ENCODE measurements at places on chromosomes 3 and 15.

DNA sequence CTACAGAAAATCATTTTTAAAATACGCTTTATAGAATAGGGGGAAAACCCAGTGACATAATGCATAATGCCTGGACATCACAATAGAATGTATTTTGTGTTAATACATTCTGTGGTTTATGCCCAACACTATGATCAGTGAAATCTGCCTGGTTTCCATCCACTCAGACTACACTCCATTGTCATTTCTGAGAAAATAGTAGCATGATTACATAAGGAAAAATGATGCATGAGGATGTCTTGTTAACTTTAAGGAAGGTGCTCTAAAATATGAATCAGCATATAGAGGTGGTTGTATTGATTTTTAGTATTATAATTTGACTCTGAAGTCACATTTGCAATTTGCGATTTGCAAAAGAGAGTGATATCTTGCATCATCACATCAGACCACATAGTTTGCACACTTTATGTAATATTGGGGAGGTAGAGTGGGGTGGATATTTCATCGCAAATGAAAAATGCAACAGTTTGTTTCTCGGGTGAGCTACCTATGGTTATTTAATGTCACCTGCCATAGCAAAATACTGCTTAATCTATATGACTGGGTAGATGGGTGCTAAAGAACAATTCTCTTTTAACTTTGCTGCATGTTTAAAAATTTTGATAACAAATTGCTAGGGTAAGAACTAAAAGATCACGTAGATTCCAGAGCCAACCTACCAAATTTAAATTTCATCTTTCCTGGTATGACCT, 403.9 kb downstream of the IL5RA start:
- no peak for DNase-seq

GRCh38 chr3:42578054-42578453, 3.7 kb downstream of the SEC22C start:
- DNase-seq: no peak

DNA sequence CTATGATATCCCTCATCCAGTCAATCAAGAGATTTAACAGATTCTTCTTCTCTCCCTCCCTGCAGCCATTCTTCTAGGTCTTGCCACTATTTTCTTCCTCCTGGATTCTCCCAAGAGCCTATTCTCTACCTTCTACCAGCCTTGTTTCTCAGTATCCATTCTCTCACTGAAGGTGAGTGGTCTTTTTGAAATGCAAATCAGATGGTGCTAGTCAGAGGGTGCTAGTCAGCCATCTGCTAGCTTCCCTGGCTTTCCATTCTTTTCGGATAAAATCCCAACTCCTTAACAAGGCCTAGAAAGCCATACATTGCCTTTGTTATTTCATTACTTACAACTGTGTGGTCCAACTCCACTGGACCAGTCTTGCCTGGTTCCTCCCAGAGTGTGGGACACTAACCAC, 734.3 kb upstream of the CFAP20DC start:
- no peak for DNase-seq

- no peak for DNase-seq
Observed at GRCh38 chr15:62050115-62050514, 10.1 kb downstream of the VPS13C start.

GRCh38 chr3:94246171-94246570, 183.3 kb downstream of the NSUN3 start:
- no peak for DNase-seq

- no peak for DNase-seq
Observed at GRCh38 chr3:193791041-193792032, 198.3 kb downstream of the OPA1 start.

GRCh38 chr3:17552351-17552750, 190.1 kb downstream of the TBC1D5 start:
- no peak for DNase-seq

DNA sequence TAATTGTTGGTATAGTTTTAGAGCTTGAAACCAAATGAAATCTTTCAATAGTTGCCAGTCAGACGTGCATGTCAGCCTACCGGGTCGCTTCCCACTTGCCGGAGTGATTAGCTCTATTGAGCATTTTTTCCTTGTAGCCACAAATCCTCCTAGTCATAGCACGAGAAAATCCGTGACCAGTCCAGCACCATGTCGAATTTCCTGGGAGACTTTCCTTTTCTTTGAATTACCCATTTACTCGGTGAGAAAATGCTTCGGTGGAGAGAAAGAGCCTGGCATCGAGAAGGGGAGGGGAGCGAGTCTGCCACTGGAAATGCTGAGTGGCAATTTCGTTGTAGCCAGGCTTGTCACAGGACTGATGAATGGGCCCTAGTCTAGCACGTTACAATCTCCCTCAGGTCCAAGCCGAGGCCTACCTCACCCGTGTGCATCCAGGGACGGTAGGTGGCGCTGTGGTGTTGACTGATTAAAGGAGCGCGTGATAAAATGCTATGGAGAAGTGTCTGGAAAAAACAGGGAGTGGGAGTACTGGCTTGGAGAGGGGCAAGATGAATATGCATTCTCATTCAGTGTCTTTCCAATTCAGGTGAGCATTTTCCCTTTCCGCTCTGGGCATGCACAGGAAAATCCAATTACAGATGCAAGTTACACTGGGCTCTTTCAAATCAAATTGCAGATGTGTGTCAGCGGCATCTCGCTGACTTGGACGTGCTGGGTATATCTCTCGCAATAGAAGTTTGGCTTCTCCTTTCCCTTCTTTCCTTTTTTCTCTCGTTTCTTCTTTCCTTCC, 238.8 kb downstream of the EDEM1 start:
- no peak for DNase-seq

GRCh38 chr15:61598655-61599054, 369.6 kb upstream of the RORA start:
- DNase-seq: no peak

GRCh38 chr3:187708696-187709095, 6.3 kb upstream of the RTP2 start:
- DNase-seq: no peak

- peak; percentile 92 for DNase-seq
Observed at GRCh38 chr3:39146611-39147591, 6.5 kb downstream of the CSRNP1 start.

- DNase-seq: no peak
Observed at GRCh38 chr3:24437326-24437725, 57.3 kb downstream of the THRB start.

- no peak for DNase-seq
Observed at GRCh38 chr15:52021128-52021671, 2.2 kb downstream of the MAPK6 start.

GRCh38 chr3:149167898-149168297, 38.5 kb downstream of the HPS3 start:
- DNase-seq: no peak

DNA sequence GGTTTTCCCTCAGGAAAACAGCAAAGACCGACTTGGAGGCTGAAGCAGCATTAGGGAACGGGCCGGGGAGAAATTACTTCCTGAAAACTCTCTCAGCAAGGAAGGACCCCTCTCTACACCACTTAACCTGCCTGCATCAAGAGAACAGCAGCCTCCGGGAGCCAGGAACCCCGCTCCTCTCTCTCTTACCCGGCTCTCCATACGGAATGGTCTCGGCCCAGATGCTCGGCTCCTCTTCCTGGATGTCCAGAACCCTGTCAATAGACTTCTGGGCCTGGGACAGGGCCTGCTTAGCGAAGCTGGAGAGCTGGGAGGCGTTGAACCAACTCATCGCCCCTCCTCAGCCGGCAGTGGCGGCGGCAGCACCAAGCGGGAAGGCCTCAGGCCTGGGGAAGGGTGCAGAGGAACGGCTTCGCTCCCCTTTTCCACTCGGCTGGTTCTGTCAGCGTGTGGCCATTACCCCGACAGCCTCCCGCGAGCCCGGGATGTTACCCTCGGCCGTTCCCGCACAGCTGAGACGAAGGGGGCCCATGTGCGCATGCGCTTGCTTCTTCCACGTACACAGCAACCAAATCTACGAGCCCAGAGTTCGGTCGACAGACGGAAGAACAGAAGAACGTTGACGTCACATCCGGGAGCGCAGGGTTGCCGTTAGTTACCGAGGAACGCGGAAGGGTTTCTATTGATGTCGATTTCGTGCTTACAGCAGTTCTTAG, at the start of gene TMF1:
Gene TMF1, minus strand, starts transcription at position 578 of the 716 bp plus-strand sequence. Its CDS starts 247 bp downstream, at position 331.
- peak; percentile 98 for DNase-seq

DNA sequence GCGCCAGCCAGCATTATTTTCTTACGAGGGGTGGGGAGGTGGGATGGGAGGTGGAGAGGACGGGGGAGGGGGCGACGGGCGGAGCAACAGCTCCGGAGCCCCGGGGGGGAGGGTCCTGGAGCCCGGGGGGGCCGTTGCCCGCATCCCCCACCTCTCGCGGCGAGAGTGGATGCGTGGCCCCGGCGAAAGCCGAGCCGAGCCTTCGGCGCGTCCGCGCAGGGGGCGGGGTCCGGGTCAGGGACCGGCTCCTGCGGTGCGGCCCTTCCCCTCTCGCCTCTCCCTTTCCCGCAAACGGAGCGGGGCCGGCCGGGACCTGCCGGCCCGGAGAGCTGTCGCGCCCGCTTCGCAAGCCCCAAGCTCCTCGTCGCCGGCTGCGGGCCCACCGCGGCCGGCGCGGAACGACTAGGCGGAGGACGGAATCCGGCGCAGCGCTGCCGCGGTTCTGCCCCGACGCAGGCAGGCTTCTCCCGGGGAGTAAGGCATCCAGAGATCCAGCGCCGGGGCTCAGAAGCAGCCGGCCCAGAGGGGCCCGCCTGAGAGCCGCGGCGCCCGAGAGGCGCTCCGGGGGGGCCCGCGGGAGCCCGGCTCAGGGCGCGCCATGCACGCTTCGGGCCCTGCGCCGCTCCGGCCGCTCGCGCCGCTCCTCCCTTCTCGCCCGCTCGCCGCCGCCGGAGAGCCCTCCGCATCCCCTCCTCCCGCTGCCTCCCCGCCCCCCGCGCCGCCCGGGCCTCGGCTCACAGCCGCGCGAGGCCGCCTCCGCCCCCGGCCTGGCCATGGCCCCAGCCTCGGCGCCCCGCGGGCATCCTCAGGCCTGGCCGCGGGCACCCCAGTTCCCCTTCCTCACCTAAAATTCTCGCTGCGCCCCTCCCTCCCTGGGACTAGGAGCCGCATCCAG, 459 bp upstream of the ADCY5 start:
- DNase-seq: no peak

DNA sequence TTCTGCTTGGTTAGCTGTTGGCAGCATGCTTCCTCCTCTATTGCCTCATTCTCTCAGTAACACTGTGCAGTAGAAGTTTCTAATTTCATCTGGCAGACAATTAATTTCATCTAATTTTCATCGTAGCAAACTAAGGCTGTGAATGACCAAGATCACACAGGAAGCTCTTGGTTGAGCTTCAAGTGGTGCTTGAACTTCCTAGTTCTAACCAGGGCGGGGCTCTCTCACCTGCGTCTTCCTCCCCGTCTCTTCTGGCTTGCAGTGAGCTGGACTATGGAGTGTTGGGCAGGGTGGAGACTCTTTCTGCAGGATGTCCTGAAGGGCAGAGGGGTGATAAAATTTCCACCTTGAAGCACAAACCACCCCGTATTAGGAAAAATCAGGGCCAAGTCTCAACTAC, 2.0 kb upstream of the IL16 start:
- DNase-seq: peak; percentile 26

GRCh38 chr3:193040836-193041672, 123.4 kb upstream of the MB21D2 start:
- DNase-seq: no peak

GRCh38 chr3:41872157-41872556, 89.7 kb downstream of the ULK4 start:
- no peak for DNase-seq

DNA sequence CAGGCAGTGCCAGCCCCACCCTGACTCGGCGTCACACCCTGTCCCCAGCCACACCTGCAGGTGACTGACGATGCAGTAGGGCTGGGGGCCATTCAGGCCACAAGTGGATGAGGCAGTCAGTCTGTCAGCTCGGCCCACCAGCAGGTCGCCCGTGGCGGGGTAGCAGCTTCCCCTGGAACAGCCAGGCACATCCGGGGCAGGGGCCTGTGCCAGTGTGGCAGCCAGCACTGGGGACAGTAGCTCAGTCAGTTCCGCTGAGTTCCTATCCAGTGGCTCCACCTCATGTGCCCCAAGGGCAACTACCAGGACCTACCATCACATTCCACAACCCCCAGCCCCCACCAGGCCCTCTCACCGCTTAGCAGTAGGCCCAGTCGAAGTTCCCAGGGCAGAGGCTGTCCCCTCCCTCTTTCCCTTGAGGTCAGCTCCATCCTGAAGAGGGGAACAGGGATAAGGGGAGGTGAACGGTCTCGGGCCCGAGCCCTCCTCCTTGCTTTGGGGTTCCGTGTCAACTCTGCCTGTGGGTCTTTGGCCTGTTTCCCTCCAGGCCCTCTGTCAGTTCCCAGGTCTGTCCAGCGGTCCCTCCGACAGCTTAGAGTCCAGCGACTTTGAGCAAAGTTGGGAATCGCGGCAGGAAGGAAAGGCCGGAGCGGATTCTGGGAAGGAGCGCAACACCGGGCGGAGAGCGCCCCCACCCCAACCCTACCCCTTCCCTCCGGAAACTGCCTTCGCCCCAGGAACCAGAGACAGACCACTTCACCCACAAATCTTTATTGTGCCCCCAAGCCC, at the start of gene LAMB2:
Gene LAMB2, minus strand, starts transcription at position 614 of the 789 bp plus-strand sequence. Its CDS starts 183 bp downstream, at position 431.
- peak; percentile 86 for DNase-seq

DNA sequence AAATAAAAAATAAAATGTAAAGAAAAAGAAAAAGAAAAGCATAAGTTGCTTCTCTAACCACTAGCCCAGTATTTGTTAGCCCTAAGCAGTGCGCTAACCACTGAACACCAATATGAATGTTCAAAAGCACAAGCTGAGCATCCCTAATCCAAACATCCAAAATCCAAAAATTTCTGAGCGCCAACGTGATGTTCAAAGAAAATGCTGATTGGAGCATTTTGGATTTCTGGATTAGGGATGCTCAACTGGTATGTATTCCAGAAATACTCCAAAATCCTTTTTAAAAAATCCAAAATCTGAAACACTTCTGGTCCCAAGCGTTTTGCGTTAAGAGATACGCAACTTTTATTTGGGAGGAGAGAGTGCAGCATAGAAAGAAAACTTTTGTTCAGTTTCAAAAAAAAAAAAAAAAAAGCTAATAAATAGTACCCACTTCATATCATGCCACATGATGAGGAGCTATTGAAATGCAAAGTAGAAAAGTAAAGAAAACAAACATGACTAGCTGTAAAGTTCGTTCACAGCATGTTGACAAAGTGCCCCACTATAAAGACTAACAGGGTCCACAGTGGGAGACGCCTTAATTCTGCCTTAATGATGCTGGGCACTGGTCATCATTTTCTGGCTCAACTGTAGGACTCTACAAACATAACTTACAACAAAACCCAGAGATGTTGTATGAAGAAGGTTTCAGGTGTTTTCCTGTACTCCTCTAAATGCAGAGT, 32.4 kb downstream of the EDC3 start:
- no peak for DNase-seq

GRCh38 chr3:126816298-126816697, 112.3 kb downstream of the CHCHD6 start:
- no peak for DNase-seq

DNA sequence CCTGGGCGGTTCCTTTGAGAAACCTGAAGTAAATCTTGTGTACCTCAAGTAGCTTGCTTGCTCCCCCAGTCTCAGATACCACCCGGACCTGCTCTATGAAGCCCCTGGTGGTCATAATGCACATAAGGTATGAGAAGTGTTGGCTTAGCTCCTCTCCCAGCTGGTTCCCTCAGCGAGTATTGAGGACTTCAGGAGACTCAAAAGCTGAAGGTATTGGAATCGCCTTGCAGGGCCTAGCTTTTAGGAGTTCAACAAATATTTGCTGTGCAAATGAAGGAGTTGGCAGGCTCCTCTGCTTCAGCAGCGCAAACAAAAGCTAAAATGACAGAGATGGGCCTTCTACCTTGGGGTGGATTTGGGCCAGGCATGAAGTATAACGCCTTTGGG, 1.7 kb downstream of the CMTM8 start:
- no peak for DNase-seq

- DNase-seq: no peak
Observed at GRCh38 chr3:158213461-158213860, 103.6 kb downstream of the RSRC1 start.
